Non-pigmented ciliary epithelial cell (primary cell): ENCODE measurements at places on chromosomes 2 and 18.
A peak's percentile ranks its signal among the peaks of the same experiment; 100 is the strongest.

GRCh38 chr2:86036669-86037138 is 69.0 kb downstream of the POLR1A start:
- no peak for DNase-seq

DNA sequence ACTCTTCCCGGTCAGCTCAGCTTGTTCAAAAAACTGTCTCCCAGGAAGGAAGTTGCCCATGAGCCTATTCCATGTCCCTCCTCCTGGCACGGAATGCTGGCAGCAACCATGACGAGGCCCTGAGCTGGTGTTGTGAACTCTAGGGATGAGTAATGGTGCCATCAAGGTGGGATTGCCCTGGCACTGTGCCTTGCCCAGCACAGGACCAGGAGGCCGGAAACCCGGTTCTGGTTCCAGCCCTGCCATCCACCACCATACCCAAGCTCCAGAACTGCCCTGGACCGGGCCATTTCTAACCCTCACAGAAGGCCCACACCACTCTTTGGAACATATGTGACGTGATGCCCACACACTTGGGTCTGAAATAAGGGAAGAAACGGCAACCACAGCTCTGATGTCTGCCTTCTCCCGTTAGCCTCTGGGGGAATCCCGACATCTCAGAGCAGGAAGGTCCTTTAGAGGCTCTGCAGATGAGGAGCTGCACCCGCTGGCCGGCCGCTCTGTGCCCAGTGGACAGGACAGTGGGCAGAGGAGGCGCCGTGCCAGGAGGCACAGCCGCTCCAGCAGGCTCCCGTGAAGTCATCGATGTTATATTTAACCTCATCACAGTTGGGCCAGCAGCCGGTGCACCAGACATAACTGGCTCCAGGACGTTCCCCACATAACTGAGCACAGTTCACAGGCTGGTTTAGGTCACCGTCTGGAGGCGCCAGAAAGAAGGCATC is 462.1 kb upstream of the ID2 start:
- DNase-seq, result no peak

- DNase-seq, result no peak
Observed at GRCh38 chr2:200089040-200089755, 133.8 kb downstream of the MAIP1 start.

DNA sequence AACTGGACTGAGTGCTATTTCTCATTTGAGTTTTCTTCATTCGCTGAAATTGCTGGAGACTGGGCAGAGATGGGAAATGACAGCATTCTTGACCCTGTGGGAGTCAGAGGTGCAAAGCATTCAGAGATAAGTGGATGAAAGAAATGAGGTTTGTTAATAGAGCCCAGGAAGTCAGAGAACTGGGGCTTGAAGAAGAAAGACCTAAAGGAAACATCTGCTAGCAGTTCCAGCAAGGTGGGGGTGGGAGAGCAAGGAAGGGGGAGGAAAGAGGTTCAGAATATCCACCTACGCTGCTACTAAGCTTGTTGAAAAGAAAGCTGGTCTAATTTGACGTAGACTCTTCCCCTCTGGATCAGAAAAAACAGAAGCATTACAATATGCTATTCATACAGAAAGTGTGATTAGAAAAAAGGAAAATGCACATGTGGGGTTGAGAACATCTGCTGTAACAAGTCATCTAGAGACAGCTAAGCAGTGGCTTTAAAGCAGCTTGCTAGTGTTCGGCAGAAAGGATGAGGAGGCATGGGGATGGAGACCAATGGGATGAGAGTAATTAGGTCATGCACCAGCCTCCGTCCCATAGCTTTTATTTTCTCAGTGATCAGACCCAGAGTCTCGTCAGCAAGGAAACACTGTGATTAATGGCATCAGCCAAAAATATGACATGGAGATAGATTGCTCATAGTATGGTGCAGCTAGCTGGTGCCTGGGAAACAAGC is 29.7 kb downstream of the NAB1 start:
- peak; percentile 22 for DNase-seq

GRCh38 chr2:138893746-138894145 is 113.6 kb upstream of the NXPH2 start:
- DNase-seq, result no peak

DNA sequence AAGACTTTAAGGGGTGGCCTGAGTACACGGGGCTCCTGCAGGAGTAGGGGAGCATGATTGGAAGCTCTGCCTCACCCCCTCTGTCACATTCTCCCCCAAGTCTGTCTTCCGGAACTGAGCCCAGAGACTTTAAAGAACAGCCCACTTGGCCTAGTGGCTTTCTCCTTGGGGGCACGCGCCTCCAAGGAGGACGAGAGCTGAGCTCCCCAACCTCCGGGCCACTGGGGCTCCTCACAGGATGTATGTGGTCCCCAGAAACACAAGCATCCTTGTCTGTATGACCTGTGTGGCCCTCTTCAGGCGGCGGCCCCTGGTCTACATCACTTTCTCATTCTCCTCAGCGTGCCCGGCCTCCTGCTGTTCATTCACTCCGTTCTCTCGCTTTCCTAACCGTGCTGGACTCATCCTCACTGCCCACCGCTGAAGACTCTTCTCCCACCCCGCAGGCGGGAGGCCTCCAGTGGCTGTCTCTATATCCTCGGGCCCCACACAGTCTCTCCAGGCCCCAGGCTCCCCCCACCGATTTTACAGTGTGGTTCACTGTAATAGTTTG is 23.7 kb downstream of the KCNF1 start:
- no peak for DNase-seq

DNA sequence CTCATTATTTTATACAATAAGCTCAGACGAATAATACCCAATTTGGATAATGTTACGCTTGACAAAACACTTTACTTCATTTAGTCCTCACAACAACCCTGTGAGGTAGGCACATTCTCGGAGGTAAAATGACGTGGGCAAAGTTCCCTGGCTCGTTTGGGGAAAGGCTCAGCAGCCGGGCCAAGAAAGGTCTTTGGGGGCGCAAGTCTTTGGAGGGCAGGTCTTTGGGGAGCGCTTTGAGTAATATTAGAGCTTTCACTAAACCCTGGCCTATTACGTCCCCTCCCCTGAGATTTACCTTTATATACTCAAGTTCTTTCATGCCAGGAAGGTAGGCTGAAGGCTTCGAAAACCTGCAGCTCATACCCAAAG is 427 bp downstream of the RBKS start:
- DNase-seq, result no peak

DNA sequence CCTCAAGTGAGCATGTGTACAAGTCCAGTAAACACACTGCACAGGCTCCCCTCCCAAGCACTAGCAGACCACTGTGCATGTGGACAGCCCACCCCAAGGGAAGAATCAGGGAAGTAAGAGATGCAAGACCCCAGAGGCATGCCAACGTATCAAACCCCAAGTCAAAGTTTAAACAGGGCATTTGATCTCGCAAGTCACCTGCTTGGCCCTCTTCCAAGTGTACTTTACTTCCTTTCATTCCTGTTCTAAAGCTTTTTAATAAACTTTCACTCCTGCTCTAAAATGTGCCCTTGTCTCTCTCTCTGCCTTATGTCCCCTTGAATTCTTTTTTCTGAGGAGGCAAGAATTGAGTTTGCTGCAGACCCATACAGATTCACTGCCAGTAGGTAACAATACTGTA is 201.2 kb upstream of the PARD3B start:
- no peak for DNase-seq

DNA sequence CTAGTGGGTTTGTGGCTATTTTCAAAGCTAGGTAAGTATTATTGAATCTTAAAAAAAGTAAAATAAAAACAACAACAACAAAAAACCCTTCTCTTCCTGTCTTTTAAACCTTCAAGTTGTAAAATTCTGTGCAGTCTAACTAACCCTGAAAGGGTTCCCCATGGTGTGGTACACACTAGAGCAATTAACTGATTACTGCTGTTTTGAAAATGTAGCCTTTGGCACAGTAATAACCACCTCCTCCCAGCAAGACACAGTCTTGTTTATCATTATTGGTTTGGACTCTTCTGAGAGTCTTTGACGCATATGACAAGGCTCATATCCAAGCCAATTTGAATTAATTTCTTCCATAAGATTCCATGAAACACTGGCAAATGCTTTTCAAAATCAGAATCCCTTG is 2184.6 kb upstream of the PIK3C3 start:
- no peak for DNase-seq

GRCh38 chr18:26432651-26433424 is 115.5 kb downstream of the KCTD1 start:
- DNase-seq, result no peak

DNA sequence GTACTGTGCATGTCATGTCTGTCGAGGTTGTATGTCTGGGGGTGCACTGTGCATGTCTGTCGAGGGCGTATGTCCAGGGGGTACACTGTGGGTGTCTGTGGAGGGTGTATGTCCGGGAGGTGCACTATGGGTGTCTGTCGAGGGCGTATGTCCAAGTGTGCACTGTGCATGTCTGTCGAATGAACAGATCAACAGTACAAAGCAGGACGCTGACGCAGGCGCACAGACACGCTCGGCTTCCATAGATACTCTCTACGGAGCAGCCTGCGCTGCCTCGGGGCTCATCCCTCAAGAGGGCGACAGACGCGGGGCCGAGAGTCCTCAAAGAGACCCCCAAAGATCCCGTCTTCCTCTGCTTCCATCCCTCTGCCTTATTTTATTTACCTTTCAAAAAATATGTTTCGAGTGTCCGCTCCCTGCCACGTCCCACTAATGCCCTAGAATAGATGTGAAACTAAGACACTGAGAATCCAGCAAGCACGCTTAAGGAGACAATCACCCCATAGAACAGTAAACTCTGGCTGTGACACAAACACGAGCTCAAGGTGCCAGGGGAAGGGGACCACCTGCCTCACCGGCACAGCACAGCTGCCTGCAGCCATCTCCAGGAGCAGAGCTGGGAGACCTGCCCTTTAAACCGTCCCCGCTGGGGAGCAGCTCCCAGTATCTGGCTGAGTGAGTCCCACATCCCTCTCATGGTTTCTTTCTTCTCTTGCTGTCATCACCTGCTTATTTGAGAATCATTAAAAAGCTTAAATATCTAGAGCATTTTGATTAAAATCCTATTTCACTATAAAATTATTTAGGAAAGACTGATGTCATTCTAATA is 250.5 kb upstream of the MYT1L start:
- no peak for DNase-seq

GRCh38 chr2:67289921-67290371 is 107.2 kb upstream of the ETAA1 start:
- peak; percentile 73 for DNase-seq

GRCh38 chr2:64651590-64651989 is 2.1 kb downstream of the SERTAD2 start:
- no peak for DNase-seq

DNA sequence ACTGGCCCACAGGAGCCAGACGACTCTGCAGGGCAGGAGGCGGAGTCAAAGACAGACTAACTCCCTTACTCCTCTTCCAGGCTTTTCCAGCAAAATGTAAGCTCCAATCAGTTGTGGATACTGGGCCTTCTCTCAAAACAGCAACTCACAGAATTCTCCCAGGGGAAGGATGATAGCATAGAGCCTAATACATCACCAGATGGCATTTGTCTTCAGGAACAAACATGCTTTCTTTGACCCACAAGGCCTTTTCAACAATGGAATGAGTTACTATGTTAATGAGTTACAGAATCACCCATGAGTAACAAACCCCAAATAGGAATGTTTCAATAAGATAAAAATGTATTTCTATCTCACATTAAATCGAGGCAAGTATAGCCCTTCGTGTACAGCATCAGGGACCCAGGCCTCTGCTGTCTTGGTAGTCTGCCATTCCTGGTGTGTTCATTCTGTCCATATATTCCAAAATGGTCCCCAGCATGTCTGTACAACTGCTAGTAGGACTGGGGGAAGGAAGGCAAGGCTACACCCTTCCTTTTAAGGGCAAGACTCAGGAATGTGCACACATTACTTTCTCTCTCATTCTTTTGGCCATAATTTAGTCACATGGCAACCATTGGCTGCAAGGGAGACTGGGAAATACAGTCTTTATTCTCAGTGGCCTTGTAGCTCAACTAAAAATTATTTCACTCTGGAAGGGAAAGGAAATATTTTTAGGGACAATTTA is 76.4 kb downstream of the BOD1L2 start:
- no peak for DNase-seq

GRCh38 chr2:205198140-205198525 is 484.2 kb upstream of the NRP2 start:
- DNase-seq, result peak; percentile 54

- no peak for DNase-seq
Observed at GRCh38 chr2:217930761-217931563, 71.8 kb downstream of the TNS1 start.

GRCh38 chr2:216446343-216446742 is 34.1 kb downstream of the SMARCAL1 start:
- DNase-seq, result no peak

GRCh38 chr2:83388804-83389203 is 1070.3 kb downstream of the SUCLG1 start:
- no peak for DNase-seq

- DNase-seq, result no peak
Observed at GRCh38 chr2:23380562-23381065, 4.4 kb upstream of the KLHL29 start.

GRCh38 chr18:8730080-8730827 is 24.9 kb downstream of the MTCL1 start:
- peak; percentile 87 for DNase-seq

GRCh38 chr2:205644018-205644417 is 38.3 kb upstream of the NRP2 start:
- no peak for DNase-seq

DNA sequence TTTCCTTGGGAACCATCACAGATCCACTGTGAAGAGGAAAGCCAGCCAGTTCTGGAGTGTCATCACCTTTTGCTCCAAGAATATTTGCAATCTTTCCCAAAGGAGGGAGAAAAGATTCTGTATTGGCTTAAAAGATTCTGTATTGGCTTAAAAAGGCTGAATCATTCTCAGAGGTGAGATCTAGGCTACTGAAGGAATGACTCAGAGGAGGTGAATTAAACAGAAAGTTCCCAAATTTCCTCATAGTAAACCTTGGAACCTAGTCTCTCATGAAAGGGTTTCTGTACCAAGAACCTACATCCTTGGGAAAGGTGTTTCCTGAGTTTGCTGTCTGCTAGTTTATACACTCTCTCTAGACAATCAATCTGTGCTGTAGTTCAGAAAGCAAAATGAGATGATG is 34.1 kb upstream of the GRB14 start:
- DNase-seq, result no peak

DNA sequence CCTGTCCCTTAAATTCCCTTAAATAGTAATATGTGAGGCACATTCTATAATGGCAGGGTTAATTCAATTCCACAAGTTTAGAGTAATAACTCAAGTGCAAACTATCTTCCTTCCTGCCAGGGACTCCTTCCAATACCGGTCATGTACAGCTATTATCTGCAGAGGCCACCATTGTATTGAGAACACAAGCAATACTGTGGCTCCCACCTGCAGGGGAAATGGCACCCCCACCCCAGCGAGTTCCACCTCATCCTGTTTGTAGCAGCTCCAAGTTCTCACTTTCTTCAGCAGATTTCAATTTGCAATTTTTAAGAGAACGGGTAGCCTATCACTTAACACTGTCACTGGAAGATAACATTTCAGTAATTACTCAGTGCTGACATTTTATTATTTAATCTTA is 172.1 kb upstream of the PID1 start:
- DNase-seq, result no peak

GRCh38 chr18:79934311-79935097 is 16.9 kb downstream of the SLC66A2 start:
- DNase-seq, result no peak

DNA sequence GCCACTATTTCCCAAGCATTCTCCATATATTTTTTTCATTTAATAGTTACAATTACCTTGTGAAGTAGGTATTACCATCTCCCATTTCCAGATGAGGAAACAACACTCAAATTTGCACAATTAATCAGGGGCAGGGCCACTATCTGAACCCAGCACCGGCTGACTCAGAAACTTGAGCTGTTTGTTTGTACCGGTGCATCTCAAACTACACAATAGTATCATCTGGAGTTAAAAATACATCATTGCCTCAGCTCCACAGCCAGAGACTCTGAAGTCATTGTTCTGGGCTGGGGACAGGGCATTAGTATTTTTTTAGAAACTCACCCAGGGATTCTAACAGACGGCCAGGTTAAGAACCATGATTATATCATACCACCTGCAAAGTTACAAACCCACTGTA is 55.9 kb downstream of the CDCA7 start:
- no peak for DNase-seq
